ENCODE measurements at places on chromosomes 11 and 22.

DNA sequence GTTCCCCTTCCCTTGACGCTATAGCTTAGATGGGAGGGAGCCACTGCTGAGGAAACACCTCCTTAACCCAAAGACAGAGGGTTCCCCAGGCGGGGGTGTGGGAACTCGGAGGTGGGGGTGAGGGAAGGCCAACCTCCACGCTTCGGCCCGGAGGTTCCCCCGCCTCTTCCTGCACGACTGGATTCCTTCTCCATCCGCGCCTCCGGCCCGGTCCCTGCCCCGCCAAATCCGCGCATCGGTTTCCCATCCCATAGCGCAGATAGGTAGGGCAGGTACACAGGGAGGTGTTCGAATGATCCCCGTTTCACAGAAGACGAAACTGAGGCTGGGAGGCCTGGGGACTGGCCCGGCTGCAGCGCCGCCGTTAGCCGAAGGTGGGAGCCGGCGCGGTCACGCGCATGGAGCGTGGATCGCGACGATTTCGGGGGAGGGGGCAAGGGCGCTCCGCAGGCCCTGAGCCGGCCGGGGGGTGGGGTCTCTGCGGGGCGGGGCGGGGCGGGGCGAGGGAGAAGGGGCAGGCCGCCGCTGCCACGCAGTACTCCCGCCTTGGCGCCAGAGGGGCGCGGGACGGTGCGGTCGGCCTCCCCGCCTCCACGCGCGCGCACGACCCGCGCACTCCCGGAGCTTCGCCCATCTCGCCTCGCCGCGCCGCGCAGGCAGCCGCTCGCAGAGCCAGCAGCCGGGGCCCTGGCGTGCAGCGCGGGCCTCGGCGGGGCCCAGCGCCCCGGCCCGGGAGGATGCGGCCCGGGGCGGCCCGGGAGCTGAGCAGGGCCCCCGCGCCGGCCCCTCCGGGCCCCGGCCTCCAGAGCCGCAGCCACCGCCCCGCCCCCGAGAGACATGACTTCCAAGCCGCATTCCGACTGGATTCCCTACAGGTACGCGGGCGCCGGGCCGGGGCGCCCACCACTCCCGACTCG lies at the start of gene TUB:
TUB (plus strand) TSS at position 538 of the 917 bp plus-strand sequence; CDS start at position 838, 300 bp downstream.
- no peak for DNase-seq

DNA sequence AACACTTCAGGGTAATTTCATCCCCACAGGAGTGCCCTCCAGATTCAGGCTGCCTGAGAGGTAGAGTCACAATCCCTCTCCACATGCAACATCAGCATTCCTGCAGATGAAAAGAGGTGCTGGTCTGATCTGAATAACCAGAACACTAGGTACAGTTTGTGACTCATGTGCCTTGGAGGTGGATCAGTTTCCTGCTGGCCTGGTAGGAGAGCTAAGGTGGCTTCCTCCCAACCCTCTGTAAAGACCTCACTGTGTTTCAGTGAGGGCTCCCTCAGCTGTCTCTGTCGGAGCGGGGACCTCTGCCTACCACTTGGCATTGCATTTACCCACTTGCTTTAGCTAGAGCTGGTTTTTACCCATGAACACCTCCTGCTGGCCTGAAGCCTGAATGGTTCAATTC lies 7.6 kb downstream of the OR9G1 start:
- DNase-seq, result no peak

DNA sequence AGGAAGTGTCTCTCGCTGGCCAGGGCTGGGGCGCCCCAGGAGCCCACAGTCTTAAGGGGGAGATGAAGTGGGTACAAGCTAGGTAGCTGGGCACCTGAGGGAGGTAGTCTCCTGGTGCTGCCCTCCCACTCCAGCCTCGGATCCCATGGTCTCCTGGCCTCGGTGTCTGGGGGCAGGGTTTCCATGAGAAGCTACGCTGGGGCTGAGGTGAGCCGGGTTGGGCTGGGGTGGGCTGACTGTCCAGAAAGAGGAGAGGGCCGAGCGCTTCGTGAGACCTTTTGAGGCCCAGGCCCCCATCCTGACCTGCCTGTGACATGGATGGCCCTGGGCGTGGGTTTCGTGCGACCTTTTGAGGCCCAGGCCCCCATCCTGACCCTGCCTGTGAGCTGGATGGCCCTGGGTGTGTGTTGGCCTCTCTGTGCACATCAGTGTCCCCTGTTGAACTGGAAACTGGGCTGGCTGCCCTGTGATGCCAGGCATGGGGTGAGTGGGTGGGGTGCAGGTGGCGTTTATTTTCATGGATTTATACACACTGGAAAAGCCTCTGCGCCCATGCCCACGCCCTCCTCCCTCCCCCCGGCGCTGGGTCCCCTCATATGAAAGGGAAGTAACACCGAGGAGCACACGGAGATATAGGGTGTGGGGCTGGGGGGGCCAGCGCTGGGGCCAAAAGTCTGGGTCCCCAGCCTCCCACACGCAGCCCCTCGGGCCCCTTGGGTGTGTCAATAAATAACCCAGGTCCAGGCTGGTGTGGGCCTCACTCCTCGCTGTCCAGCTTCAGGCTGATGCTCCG lies 8.6 kb downstream of the AIP start:
- no peak for DNase-seq

DNA sequence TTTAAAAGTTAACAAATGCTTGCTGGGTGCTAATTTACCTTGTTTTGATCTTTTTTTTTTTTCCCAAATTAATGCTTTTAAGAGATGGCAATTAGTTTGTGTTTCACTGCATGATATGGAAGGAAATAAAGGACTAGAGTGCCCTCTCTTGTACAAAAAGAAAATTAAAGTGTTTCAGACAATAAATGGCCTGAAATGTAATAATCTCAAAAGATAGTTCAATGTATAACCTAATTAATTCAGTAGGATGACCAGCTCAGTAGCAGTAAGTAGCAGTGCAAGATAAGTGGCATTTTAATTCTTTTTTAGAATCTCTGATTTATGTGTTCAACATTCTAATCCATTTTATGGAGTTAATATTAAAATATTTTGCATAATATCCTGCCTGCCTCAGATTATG lies 39.9 kb upstream of the MYO18B start:
- no peak for DNase-seq

DNA sequence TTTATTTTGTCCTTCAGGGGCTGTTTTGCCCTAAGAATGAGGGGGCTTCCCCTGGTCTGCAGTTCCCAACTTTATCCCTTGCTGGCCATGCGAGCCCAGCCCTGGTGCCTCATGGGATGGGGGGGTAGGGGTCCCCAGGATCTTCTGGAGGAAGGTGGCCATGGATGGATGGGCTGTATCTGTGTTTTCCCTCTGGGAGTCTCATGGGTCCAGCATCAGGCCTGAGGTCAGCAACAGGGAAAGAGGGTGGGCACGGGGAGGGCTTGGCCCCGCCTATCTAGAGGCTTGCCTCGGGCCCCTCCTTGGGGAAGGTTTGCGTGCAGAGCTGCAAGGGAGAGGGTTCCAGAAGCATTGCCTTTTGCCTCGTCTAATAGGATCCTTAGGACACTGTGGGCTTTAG lies 10.8 kb upstream of the ADORA2A start:
- DNase-seq, result no peak

- DNase-seq, result no peak
These were observed 40.0 kb upstream of the PTH start for GRCh38 chr11:13535819-13536218.

DNA sequence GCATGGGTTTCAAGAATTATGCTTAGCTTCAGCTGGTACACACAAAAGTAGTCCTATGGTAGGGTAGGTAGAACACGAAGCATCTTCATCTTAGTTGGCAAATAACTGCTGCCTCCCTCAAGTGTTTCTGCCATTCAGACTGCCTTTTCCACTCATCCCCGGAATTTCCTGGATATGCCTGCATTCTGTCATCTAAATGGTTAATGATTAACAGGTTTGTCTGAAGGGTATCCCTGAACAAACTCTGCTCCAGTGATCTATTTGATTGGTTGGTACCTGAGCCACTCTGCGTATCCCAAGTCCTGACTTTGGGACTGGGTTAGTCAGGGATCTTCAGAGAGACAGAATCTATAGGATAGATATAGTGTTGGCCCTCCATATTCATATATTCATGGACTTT lies 272.3 kb upstream of the RAG2 start:
- no peak for DNase-seq

- no peak for DNase-seq
These were observed 53.5 kb downstream of the MCAM start for GRCh38 chr11:119263352-119263940.

DNA sequence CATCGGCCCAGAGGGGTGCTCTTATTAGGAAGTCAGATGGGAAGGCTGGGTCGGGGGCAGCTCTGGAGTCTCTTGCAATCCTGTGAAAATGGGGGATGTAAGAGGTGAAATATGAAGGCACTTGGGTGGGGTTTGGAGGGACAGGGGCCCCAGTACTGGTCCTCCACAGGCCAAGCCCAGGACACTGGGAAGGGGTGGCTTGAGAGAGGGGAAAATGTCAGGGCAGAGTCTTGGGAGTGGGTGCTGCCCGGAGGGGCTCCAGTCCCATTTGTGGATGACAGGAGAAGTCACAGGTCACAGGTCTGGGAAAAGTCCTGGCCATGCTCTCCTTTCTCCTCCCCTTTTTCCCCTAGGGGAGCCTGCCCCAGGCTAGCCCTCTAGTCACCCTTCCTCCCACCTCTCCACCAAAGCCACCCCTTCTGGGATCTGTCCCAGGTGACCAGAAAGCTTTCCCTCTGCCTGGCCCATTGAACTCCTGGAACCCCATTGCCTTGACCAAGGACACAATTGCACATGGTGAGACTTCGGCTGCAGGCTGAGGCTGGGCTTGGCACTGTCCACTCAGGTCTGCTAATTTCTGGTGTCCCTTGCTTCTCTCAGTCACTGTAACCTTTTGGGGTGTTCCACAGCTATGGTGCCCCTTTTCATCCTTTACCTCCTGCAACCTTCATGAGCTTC lies 1465.0 kb downstream of the TBC1D22A start:
- no peak for DNase-seq

GRCh38 chr11:2096919-2097301 lies 42.3 kb downstream of the IGF2 start:
- DNase-seq, result no peak

DNA sequence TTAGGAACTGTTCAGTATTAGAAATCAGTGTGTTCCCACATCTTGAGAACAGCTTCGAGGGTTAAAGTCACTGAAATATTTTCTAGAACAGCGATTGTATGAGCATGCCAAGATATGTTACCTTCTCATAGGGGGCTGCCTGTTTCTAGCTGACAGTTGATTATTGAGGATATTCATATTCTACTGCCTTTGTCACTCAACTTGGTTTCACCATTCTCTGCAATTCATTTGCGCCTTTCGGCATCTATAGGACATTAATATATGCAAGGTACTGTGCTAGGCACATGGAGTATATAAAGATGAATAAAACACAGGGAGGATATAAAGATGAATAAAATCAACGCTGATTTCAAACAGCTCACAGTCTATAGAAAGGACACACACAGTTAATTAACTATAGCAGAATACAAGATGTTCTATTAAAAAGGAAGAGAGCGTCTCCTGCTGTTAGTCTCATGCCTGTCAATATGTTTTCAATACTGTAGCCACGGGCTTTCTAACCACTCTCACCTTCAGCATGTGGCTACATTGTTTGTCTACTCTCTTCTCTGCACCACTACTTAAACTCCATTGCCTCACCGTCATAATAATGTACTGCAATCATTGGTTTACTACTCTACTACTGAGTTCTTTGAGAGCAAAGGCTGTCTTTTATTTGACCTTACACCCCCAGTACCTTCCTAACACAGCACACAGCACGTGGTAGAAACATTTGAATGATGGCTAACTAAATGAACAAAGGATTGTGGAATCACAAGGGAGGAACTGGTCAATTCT lies 81.9 kb downstream of the RAB30 start:
- DNase-seq, result no peak

DNA sequence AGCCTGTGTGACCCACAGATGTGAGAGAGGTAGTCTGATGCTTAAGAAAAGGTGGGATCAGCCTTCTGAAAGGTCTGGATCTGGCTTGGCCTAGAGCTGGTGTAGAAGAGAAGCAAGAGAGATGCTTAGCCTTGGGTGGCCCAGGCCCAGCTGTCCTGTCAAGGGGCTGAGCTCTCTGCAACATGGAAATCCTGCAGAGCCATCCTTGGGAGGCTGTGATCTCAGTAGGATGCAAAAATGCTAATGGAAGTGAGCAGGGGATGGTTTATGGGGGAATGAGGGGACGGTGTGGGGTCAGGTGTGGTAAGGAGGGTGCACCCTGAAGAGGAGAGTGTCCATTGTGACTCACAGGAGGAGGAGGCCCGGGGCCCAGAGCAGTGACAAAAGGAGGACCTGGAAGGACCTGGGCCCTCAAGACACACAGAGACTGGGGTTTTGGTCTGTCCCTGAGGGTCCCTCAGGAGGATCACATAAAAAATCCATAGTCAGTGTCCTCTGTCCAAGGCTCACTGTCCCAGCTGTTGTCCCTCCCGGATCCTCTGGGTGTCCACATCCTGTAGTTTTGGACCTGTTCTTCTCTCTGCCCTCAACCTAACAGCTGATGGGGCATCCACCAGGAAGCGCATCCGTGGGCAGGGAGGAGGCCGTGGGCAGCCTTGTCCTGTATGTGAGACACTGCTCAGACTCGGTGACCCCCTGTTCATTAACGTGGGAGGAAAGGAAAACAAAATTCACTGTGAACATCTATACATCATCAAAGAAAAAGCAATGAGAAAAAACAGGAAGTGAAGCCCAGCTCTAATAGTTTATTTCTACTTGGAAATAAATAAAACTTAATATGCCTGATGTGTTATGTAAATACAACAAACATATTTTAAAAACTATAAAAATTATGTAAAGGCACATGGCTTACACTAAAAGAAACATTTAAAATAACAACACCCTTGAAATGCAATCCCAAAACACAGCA lies 129.8 kb downstream of the ZNF280B start:
- DNase-seq, result no peak

DNA sequence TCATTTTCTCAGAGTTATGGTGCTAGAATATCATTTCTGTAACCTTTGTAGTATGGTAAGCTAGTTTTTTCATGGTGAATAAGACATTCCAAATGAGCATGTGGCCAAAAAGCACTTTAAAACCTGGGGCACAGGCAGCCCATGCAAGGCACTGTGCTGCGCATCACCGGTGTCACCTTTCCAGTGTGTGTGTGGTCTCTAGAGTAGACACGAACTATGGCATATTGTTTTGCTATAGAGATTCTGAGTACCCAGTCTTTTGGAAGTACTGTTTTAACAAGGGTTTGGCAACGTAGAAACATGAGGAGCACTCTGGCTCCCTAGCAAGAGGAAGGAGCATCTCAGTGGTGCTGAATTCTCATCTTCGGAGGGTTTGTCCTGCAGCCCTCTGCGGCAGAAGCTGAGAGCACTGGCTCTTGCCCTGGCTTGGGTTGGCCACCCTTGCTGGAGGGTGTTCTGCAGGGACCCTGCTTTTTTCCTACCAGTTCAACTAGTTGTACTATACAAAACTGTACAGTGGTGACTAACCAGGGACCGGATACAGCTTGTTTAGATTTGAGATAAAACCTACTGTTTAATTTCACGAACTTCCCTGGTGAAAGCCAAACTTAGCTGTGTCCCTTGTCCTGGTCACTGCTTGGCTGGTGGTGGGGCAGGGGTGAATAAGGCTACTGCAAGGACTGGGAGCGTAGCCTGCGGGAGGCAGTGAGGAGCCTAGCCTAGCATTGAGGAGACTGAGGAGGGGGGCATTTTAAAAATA lies 135.7 kb downstream of the ATXN10 start:
- DNase-seq, result no peak

Data from stimulated activated CD4-positive, alpha-beta T cell treated with anti-CD3 and anti-CD28 coated beads, Interleukin-1b, Interleukin-23, amount 100 ng/mL, for 4 hours (primary cell).